Right lung (tissue), 10 donors: ENCODE measurements at places on chromosomes 5 and 9. TPM values are rescaled to one million over a fixed set of nuclear protein-coding genes. Genes with fewer than 3 reads are reported as not detected.
A peak's percentile ranks its signal among the peaks of the same experiment; 100 is the strongest.

DNA sequence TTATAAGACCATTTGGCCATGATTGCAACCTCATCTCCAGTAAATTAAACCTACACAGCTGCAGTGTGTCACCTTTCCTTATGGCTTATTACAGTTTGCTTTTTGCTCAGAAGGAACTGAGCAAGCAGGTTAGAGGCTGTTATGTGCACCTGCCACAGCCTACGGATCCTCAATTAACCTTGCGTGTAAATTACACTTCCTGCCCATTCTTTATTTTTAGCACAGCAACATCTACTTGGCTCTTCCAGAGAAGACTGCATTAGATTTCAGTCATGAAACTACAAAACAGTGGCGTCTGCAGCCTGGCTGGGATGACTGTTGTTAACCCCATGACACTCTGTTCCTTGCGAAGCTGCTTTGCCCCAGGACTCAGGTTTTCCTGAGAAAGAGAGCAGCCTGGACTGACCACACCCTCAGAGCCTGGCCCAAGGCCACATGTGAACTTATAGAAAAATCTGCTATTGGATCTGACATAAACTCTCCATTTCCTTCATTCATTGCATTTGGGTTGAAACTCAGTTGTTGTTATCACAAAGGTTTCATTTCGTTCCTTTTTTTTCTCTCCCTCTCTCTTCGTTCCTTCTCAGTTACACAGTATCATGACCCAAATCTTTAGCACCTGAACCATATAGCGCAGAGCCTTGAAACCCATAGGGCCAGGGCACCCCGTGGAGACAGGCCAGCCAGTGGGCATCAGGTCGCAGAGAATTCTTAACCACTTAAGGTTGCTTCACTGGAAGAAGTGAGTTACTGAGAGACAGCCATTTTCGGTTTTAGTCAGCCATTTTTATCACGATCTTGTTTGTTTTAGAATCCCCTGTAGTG is 138.6 kb downstream of the PALM2AKAP2 start:
- no peak for DNase-seq

The FCN1 gene
- 6.0 TPM for polyA plus RNA-seq

DNA sequence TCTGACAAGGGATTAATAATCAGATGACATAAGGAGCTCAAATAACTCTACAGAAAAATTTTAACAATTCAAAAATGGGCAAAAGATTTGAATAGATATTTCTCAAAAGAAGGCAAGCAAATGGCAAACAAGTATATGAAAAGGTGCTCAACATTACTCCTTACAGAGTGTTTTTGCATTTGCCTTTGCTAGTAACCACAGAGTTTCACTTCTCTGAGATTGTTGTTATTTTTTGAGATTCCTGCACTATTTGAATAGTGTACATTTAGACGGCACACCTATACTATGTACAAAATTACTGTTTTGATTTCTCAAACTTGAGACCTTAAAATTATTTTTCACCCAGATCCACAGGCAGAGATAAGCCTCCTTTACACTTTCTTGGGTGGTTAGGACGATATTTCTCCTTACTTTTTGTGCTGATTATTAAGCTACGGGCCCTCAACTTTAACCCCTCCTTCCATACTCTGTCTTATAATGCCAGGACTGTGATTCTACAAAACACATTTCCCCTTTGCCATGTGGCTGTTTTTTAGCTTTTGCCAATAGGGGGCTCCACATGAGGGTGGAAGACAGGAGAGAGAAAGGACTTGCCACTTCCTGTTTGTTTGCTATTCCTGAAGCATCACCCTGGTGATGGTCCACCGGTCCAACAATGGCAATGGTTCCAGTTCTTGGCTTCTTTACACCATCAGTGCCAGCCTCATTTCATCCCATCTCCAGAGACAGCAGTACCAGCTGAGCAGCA is 65.0 kb upstream of the DAP start:
- no peak for DNase-seq

DNA sequence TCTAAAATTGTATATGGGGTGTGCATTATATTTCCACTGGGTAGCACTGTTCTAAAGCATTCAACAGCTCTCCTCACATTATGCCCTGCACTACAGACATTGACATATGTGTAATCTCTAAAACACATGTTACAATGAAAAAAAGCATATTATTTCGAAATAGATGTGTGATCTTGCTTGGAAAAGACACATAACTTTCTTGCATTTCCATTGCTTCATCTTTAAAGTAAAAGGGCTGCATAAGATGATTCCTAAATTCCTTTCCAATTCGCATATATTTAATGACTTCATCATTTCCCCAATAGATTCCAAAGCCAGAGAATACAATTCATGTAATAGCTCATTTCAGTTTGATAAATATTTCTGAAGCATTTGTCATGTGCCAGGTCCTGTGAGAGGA is 566.9 kb downstream of the PDE4D start:
- DNase-seq = peak; percentile 78

The SLC34A3 gene
- 1.2 TPM for polyA plus RNA-seq

DNA sequence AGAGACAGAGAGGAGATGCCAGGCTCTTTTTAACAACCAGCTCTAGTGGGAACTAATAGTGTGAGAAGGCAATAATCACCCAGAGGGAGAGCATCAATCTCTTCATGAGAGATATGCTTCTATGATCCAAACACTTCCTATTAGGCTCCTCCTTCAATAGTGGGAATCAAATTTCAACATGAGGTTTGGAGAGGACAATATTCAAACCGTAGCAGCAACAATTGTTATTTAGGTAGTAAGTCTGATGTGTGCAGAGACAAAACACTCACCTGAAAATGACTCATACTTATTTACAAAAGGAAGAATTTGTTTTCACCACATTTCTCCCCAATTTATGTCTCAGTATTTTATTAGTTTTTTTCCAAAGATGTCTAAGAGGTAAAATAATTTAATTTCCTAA is 144.3 kb downstream of the ST8SIA4 start:
- DNase-seq = no peak

The PPP1R26 gene
- 32.3 TPM for polyA plus RNA-seq

The UCK1 gene
- 30.2 TPM for polyA plus RNA-seq

DNA sequence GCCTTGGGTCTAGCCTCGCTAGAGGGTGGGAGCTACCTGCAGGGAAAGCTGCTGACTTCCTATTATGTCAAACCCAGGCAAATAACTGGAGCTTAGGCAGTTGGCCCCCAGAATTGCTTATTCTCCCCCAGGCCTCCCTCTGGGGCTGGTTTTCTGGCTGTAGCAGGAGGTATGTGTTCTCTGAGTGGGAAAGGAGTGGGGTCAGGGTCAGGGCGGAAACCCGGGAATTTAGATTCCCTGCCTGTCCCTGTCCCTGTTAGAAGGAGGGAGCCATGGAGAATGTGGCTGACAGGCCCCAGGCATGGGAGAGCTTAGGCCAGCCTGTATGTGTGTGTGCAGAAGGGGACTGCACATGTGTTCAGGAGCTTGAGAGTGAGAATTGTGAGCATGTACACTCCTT is 13.6 kb upstream of the CXXC5 start:
- DNase-seq = no peak

DNA sequence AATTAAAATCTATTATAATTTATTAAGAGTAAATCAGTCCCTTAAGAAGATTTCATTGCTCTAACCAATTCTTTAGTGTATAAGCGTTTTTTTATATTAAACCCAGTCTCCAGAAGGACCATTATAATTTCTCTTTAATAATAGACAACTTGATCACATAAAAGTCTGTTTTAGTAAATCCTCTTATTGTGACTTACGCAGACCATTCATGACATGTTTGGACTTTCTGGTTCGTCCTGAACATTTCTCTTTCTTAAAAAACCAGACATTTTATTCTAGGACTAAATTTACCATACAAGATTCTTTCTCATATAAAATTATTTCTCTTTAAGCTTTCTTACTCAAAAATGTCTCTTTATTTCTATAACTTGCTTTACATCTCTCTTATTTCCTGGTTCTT is 196.2 kb upstream of the RAI14 start:
- no peak for DNase-seq

DNA sequence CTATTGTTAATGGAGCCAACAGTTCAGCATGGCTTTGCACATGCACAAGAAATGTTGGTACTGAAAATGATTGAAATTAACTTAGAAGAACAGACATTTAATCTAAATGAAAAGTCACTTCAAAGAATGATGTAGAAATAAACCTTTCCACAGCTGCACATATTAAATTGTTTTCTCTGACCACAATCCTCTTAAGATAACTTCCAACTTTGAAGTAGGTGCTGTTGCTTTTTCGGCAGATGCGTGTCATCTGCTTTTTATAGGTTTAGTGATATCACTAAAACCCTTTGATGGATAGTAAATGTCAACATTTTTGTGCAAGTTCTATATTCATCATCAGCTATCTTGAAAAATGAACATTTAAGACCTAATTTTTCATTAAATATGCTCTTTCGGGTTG is 25.3 kb upstream of the SLC1A3 start:
- no peak for DNase-seq

The CMBL gene
- 20.9 TPM for polyA plus RNA-seq

- DNase-seq = no peak
Observed at GRCh38 chr5:57246426-57246825, 72.6 kb downstream of the GPBP1 start.

DNA sequence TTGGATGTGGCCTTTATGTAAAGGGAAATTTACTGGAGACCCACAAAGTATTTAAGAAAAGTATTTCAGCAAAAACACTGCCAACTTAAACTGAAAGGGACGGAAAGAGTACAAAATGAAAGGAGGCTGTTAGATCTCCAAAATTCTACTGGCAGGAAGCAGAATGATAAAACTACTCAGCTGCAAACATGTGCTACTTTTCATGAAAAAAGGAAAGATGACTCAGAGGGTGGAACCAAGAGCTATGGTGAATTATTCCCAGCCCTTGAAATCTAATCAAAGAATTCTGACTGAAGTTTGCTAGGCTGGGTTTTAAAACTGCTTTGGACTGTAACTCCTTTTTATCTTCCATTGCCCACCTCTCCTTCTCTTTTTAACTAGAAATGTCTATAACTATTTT is 58.6 kb upstream of the ZBED3 start:
- DNase-seq = no peak

DNA sequence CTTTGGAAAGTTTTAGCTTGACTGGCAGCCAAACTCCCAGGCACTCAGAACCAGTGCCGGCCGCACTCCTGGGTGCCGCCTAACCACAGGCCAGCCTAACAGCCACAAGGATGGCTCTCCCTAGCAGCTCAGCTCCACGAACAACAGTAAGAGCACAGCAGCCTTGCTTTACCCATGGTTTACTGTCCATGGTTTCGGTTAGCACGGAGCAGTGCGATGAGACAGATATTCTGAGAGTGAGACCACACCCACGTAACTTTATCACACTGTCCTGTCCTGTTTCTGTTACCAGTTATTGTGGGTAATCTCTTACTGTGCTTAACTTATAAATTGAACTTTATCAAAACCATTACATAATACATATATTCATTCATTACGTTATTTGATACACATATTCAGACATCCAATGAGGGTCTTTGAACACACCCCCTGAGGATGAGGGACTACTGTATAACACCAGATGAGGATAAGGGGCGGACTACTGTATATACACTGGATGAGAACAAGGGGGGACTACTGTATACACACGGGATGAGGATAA is 12.4 kb downstream of the CLPTM1L start:
- DNase-seq = no peak

GRCh38 chr9:82539856-82540579 is 522.9 kb downstream of the RASEF start:
- DNase-seq = no peak

GRCh38 chr5:10339058-10339811 is 14.3 kb upstream of the MARCHF6 start:
- no peak for DNase-seq

- DNase-seq = no peak
Observed at GRCh38 chr5:119417891-119418605, 34.2 kb upstream of the HSD17B4 start.

The ZBTB26 gene
- 20.2 TPM for polyA plus RNA-seq
